Transverse colon (tissue), 4 donors: ENCODE measurements at places on chromosomes 3 and 15. TPM values are rescaled to one million over a fixed set of nuclear protein-coding genes. Genes with fewer than 3 reads are reported as not detected.

PAQR9 gene
- total RNA-seq, result not detected

MESP1 gene
- 13.5 TPM for total RNA-seq

KNG1 gene
- 2.0 TPM for total RNA-seq

RASL12 gene
- total RNA-seq, result 13.9 TPM

GRIP2 gene
- not detected for total RNA-seq

ATP10A gene
- total RNA-seq, result 10.0 TPM

JAGN1 gene
- total RNA-seq, result 5.8 TPM

SH3GL3 gene
- total RNA-seq, result not detected

GOLGA6D gene
- total RNA-seq, result not detected

POPDC2 gene
- 15.0 TPM for total RNA-seq

CCR9 gene
- 0.14 TPM for total RNA-seq

SPINK8 gene
- not detected for total RNA-seq

DTX3L gene
- 30.6 TPM for total RNA-seq

ROPN1 gene
- total RNA-seq, result 3.4 TPM

SERINC4 gene
- total RNA-seq, result not detected

MKRN2OS gene
- total RNA-seq, result not detected

THRB gene
- total RNA-seq, result 9.8 TPM

LRRC2 gene
- 1.6 TPM for total RNA-seq
